Dermis blood vessel endothelial cell (primary cell): ENCODE measurements at places on chromosomes 11 and 22.
A peak's percentile ranks its signal among the peaks of the same experiment; 100 is the strongest.

- no peak for DNase-seq
These were observed 47.1 kb downstream of the ASCL2 start for GRCh38 chr11:2223153-2223794.

DNA sequence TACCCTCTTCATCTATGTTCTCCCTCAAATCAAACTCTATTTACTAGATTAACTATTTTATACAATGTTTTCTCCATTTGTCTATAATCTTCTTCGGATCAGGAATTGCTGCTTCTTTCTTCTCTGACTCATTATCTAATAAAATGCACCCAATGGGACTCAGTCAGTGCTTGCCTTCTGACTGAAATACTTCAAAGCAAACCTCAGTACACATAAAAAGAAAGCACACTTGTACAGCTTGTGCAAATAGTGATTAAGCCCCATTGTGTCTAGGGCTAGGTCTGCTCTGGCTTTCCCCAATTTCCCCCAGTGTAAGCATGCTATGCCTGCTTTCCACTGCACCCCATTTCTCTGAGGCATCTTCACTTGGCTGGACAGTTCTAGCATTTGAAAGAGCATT, 118.6 kb upstream of the C11orf87 start:
- DNase-seq, result no peak

DNA sequence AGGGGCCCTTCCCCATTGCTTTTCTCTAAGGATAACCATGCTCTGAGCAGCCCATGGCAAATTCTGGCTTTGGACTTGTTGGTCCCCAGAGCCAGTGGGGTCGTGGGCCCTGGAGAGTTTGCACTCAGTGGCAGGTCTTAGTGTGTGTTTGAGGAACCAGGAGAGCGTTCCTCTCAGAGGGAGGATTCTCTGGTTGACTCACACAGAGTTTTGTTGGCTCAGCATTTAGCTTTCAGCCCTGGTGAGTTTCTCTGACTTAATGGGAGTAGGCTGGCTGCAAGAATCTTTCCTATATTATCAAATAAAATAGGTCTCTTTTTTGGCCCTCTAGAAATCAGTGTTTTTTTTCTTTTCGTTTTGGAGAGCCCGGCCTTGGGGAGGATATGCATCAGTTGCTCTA, 20.9 kb downstream of the ST14 start:
- DNase-seq, result no peak

DNA sequence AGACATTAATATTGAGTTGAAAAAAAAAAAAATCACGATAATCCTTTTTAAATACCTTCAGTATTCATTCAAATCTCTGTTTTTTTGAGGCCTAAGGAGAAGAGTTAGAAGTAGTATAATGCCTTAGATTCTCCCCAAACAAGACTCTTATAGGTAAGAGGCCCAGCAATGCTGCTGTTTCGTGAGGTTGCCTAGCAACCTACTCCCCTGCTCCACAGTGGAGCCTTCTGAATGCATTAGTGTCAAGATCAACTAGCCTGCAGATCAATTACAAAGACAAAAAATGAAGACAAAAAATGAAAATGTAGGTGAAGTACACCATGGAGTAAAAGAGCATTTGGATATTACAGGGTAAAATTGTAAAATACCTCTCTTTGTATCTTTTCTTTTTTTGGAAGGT, 229.8 kb upstream of the LUZP2 start:
- DNase-seq, result no peak

DNA sequence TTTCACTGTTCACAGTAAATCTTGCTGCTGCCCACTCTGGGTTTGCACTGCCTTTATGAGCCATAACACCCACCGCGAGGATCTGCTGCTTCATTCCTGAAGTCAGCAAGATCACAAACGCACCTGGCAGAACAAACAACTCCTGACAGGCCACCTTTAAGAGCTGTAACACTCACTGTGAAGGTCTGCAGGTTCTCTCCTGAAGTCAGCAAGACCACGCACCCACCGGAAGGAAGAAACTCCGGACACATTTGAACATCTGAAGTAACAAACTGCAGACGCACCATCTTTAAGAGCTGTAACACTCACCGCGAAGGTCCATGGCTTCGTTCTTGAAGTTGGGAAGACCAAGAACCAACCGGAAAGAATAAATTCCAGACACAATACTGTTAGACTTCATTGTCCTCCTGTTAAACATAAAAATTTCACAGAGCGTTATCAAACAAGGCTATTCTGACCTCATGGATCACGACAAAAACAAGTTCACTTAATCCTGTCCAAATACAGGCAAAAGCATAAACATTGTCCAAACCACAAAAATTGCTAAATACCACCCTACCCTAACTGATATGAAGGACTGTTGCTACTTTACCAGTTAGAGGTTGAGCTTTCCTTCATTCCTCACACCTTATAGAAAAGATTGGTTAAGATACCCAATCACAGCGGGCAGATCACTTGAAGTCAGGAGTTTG, 3.0 kb upstream of the CCDC117 start:
- no peak for DNase-seq

DNA sequence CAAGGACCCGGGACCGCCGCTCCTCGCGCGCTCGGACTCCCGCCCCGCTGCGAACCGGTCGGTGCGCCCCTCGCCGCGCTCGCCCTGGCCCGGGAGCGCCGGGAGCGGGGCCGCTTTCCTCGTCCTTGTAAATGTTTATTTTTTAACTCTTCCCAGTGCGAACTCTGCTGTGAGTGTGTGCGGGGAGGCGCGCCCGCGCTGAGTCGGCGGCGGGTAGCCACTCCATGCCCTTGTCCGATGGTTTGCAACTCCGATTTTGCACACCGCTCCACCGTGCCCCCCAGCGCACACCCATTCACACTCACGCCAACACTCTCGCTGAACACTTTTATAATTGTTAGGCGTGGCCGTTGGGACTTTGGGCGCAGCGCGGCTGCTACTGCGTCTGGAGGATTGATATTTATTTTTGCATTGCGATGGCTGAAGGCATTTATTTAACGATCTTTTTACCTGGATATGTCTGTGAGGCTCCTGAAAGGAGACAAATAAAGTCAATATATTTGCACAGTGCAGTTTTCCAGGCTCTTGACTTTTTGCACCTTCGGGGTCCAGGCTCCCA, 1.0 kb downstream of the C11orf96 start:
- peak; percentile 41 for DNase-seq

- DNase-seq, result no peak
These were observed 91.3 kb downstream of the CDKN1C start for GRCh38 chr11:2794046-2794967.

- no peak for DNase-seq
These were observed 104.6 kb upstream of the SORL1-AS1 start for GRCh38 chr11:121557348-121557747.

DNA sequence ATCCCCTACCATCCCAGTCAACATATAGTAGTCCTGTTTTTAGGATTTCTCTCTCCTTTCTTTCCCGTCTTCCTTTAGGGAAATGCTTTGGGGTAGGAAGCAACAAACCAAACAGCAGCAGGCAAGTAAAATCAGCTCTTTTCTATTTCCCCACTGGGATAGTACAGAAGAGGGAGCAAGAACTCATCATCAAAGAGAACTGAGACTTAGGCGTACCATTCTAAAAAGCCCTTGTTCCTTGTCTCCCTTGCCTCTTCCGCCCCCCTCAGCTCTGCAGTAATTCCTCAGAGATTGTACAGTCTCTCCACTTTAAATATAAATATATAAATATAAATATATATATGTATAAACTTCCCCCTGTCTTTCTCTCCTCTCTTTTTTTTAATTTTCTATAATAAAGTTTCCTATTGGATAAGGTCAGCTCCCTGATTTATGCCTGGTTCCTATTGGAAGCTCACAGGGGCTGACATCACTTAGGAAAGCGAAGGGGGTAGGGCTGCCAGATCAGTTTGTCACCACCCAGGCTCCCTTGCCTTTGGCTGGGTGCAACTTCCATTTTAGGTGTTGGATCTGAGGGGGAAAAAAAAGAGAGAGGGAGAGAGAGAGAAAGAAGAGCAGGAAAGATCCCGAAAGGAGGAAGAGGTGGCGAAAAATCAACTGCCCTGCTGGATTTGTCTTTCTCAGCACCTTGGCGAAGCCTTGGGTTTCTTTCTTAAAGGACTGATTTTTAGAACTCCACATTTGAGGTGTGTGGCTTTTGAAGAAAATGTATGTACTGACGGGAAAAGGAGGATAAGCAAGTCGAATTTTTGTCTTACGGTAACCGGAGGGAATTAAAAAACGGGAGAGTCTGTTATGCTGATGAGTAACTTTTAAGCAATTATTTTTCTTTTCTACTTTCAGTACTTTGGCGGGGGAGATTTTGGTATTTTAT, at the start of gene CTNND1:
Gene CTNND1, plus strand, starts transcription at position 502 of the 934 bp plus-strand sequence. CDS start 29,677 bp downstream, outside the sequence.
- DNase-seq, result peak; percentile 98

DNA sequence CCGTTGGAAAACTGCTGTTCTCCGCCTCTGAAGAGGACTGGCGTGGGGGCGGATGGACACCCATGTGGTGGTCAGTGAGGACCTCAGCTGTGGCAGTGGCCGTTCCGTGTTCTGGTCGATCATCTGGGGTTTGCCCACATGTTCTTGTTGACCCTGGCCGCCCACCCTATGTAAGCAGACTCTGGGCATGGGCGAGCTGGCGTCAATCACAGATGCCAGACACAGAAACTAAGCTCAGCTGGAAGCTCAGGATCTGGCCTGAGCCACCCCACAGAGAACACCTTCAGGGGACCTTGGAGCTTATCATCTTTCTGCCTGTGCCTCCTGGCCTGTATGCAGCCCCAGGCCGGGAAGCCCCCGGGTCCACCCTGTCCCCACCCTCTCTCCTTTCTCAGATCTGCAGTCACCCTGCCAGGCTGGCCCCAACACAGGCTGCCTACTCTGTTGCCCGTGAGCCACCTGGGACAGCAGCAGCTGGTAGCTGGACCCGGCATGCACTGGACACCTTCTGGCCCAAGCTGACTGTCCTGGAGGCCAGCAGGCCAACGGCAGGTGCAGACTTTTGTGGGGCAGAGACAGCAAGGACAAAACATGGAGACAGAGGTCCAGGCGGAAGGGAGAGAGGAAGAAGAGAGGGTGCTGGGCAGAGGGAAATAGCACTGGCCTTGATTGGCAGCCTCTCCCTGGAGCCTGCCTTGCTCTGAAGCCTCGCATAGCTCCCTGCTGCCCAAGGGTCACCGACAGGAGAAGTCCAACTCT, 91.5 kb downstream of the PHF21B start:
- DNase-seq, result no peak

GRCh38 chr22:41772645-41773044, 27.8 kb upstream of the CCDC134 start:
- no peak for DNase-seq

DNA sequence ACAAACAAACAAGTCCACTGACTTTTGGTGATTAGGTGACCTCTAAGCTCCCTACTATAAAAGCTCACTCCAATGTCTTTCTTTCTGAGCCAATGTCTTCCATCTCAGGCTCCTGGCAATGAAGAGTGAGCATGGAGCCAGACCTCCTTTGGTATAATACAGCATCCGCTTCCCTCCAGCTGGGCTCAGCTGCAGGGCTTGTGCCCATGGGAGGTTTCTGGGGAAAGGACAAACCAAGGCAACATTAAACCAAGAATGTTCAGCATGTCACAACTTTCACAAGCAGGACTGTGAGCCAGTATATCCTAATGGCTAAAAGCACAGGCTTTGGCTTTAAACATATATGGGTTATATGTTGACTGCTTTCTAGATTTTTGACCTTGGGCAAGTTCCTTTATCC, 58.8 kb downstream of the EHF start:
- DNase-seq, result no peak

DNA sequence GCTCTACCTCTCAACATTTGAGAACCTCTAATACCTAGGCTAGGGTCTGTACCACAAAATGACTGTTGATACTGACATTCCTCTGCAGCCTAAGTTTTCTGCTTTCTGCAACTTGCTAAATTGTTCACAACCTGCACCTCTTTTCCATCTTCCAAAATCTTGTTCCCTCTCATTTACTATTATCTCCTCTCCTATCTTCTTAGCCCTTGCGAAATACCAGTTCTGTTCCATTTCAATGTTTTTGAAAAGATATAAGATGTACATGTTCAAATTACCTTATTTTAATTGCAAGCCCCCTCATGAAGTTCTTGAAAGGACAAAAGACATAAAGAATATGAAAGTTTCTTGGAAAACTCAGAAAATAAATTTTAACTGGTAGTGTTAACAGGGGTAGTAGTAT, 72.3 kb downstream of the FAM168A start:
- no peak for DNase-seq

- no peak for DNase-seq
These were observed 61.0 kb upstream of the GLYATL1B start for GRCh38 chr11:59025097-59025496.
